ENCODE measurements at places on chromosomes 4 and X.

- no peak for DNase-seq
Observed at GRCh38 chrX:156004256-156004655, 6.8 kb downstream of the IL9R start.

DNA sequence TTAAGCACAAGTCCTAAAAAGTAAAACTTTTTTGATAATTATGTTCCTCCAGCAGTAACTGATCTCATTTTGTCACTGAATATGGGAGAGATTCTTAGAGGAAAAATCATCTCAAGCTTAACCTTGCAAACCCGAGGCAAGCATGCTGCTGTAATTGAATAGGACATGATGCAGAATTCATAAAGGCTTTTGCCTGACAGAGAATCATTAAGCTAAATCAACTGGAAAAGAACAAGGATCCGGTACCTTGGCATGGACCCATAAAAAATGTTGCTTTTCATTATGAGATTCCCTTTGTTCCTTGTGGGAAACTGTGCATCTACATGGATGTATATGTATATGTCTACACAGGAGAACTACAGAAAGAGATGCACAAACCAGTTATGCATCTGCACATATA lies 149.1 kb downstream of the PAPSS1 start:
- no peak for DNase-seq

GRCh38 chr4:136329042-136329662 lies 1203.1 kb downstream of the PCDH18 start:
- no peak for DNase-seq

DNA sequence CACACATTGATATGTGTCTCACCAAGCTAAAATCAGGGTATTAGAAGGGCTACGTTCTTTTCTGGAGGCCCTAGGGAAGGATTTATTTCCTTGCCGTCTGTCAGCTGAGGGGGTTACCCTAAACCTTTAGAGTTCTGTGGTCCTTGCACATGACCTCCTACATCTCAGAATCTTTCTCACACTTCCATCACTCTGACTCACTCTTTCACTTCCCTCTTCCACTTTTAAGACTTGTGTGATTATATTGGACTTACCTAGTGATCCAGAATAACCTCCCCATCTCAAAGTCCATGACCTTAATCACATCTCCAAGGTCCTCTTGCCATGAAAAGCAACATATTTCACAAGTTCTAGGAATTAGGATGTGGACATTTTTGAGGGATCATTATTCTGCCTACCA lies 53.6 kb upstream of the FUNDC1 start:
- no peak for DNase-seq

DNA sequence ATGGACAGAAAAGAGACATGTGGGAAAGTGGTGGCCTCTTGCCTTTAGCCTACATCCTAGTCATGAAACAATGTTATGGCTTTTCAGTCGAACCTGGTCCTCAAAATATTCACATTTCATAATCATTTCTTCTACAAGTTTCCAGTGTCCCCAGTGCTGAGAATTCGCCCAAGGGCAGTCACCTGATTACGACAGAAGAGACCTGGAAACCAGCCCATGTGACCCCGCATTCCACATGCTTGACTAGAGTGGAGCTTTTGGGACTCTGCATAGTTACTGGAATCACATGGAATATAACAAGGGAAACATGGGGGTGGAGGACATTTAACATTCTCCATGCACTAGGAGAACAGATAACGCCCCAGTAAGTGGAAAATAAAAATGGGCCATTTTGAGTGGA lies 100.1 kb downstream of the PPARGC1A start:
- no peak for DNase-seq

- peak; percentile 87 for DNase-seq
Observed at GRCh38 chr4:173522160-173522950, 7.7 kb downstream of the HAND2 start.

GRCh38 chrX:130299279-130300009 lies 30.7 kb upstream of the ZNF280C start:
- DNase-seq = no peak

DNA sequence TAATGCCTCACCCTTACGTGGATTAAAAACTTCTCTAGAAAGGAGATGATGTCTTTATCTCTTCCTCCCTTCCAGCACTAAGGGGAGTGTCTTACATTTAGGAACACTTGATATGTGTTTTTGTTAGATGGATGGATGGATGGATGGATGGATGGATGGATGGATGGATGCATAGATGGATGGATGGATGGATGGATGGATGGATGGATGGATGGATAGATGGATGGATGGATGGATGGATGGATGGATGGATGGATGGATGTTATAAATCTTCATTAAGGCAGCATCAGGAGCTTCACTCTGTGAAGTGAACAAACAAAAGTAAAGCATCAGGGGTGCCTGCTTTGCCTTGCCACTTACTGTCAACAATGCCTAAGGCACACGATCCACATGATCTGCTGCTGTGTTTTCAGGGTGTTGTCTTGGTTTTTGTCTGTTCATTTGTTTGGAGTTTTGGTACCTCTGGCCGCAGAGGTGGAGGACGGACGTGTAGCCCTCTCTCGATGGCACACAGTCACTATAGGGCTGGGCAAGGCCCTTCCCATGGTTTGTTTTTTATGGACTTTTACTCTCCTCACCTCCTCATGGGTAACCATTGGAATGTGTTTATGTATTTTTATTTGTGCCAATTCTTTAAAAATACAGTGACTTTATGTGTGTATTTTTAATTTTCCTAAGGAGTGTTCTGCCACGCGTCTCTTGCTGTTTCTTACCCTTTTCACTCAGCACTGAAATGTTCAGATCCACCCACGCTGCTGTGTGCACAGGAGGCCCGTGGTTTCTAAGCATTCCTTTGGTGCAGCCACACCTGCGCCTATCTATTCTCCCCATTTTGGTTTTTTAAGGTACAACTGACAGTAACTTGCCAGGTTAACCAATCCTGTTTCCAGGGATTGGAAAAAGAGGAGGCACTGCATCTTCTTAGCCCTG lies 91.8 kb upstream of the ENPP6 start:
- DNase-seq = no peak

- no peak for DNase-seq
Observed at GRCh38 chrX:19863857-19864223, 23.6 kb downstream of the SH3KBP1 start.

DNA sequence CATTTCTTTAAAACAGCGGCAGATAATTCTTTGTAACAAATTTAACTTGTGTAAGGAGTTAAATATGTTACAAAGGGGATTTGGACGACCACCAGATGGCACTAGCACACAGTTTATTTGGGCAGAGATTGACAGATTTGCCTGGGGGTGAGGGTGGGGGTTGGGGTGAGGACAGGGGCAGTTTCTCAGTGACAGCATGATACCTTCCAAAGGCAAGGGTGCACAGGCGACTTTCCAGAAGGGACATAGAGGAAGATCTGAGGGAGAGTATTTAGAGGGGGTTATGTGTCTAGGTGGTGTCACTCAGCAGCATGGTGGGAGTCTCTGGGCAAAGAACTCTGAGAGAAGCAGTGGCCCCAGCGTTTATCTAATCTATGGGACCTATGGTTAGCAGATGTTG lies 9.6 kb upstream of the TMA16 start:
- peak; percentile 85 for DNase-seq

- no peak for DNase-seq
Observed at GRCh38 chr4:40553995-40554394, 75.7 kb downstream of the RBM47 start.

DNA sequence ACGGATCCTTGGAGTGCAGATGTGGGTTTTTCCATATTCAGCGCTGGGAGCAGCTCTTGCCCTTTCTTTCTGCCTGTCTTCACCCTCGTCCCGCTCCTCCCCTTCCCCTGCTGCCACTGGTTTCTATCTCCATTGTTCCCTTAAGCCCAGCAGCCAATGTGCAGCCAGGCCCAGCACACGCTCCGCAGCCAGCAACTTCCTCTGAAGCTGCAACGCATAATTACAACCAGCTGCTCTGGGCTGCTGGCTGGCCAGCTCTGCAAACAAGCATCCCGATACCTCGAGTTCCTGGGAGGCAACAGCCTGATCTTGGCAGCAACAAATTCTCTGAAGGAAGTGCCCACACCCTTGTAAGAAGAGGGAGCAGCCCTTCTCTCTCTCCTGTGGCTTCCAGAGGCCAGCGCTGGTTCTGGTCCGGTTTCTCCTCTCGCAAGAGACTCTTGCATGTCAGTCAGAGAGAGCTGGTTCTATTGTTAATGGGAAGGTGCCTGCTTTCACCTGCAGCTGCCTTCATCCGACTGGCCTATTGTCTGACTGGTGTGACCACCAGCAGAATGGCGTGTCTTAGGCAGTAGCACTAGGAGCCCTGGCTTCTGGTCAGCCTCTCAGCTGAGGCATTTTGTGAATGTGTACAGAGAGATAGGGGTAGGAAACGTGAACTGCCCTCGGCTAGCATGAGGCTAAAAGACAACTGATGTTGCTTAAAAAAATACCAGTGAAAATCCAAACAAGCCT lies 83.8 kb upstream of the MAML3 start:
- peak; percentile 83 for DNase-seq

GRCh38 chr4:112156553-112156952 lies 11.3 kb downstream of the FAM241A start:
- DNase-seq = no peak

GRCh38 chrX:16113978-16114565 lies 9.3 kb upstream of the GRPR start:
- DNase-seq = no peak

DNA sequence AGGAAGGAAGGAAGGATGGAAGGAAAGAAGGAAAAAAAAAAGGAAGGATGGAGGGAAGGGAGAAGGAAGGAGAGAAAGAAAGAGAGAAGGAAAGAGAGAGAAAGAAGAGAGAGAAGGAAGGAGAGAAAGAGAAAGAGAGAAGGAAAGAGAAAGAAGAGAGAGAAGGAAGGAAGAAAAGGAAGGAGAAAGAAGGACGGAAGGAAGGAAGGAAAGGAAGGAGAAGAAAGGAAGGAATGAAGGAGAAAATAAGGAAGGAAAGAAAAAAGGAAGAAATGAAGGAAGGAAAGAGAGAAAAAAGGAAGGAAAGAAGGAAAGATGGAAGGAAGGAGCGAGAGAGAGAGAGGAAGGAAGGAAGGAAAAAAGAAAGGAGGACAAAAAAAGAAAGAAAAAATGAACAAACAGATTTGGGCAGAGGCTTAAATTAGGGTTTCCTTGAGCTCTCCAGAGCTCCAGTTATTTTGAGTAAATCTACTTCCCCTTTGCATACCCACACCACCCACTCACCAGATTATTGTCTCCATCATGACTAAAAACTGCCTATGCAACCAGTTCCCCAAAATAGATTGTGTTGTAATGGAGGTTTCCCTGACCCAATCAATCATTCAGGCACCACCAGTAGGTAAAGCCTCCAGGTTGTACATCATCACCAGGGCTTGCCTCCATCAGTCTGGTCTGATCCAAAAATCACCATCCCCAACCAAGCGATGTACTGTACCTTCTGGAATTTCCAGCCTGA lies 1722.9 kb upstream of the PCDH10 start:
- no peak for DNase-seq

DNA sequence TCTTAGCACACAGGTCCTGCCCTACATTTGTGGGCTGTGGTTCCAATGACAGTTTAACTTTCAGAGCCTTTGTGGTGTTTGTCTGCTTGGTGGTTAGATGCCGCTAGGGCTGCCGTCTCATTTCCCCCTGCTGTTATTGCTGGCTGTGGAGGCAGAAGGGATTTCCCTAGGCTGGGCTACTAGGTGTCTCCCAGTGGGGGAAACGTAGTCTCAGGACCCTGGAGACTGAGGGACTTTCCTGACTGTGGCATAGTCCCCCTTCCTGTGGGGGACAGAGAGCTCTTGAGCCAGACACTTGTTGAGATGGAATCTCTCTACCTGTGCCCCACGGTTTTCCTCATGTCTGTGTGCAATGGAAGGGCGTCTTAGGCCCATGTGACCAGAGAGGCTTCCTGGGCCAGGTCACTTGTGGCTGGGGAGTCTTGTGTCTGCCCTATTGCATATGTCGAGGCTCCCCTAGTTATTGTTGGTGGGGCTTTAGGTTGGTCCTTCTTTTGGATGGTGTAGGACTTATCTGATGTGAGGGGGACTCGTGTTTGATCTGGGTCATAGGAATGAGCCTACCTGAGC lies 68.2 kb downstream of the ARHGAP10 start:
- no peak for DNase-seq

DNA sequence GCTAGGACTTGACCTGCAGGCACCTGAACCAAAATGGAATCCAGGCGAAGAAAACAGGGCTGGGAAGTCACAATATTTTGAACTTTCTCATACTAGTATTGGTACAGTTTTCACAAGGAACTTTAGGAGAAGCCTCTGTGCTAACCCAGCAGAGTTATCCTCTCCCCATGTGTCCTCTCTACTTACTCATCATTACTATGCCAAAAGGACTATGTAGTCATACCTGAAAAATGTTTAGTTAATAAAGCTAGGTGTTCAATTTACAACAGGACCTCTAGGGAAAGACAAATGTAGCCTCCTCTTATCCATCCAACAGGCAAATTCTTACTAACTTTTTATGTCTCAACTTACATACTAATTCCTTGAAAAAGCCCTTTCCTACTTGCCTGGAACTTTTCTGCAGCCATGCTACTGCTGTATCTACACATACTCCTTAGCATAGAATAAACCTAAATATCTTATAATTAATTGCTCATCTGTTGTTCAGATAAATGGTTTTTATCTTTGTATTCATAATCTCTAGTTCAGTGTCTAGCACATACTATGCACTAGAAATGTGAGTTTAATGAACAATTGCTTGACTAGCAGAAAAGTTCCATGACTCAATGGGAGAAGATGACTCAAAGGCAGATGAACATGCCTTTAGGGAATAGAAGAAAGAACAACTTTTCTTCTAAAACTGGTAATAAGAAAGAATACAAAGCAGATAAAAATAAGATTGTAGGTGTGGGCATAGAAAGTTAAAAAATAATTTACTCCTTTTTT lies 215.5 kb upstream of the VEGFC start:
- DNase-seq = no peak

DNA sequence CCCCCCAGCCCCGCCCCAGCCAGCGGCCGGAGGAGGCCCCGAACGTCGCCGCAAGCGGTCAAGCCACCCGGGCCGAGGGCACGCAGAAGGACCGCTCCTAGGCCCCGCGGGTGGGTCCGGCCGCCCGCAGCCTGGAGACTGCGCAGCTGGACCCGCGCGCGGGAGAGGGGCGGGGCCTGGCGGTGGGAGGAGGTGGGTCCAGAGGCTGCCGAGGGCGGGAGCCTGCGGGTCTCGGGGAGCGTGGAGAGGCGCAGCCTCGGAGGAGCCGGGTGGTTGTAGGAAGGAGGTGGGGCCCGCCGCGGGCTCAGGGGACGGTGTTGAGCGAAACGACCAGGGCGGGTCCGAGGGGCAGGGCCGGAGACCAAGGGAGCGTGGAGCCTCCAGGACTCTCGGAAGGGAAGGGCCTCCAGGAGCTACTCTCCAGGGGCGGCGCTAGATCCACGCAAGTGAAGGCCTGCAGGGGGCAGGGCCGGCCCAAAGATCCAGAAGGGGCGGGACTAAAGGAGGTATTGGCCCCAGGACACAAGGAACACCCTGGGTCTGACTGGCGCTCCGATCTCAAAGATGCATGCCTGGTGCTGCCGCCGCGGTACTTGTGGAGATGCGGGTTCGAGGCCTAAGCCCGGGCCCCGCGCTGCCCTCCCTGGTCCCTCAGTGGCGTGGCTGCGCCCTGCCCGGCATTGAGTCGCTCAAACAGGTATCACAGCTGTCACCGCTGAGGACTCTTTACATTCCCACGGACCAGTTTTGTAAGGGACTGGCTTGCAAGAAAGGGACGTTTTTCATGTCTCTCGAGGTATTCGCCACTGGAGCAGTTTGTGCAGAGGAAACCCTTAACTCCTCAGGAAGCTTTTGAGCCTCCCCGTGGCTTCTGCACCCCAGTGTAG lies 5.9 kb downstream of the TIMM17B start:
- DNase-seq = peak; percentile 92
